ENCODE measurements at places on chromosomes 2 and 18. TPM values are rescaled to one million over a fixed set of nuclear protein-coding genes. Genes with fewer than 3 reads are reported as not detected.

- H3K4me1 ChIP-seq, result no peaks in the 10 kb centered on the region
- DNase-seq, result no peak
- no peaks in the 10 kb centered on the region for H3K27me3 ChIP-seq
- no peaks in the 10 kb centered on the region for H3K36me3 ChIP-seq
- no peak overlapping the region for H3K27ac ChIP-seq
Measured at GRCh38 chr2:17416884-17417391, 101.3 kb downstream of the RAD51AP2 start.

GRCh38 chr18:6731222-6731596 lies 1.7 kb downstream of the ARHGAP28 start:
- H3K27me3 ChIP-seq, result peaks cover 76% of the 10 kb centered on the region
- H3K4me3 ChIP-seq, result no peak overlapping the region
- H3K27ac ChIP-seq, result no peak overlapping the region
- peaks cover 7% of the 10 kb centered on the region for H3K4me1 ChIP-seq
- H3K36me3 ChIP-seq, result peaks cover 10% of the 10 kb centered on the region
- no peak for DNase-seq

Gene ARMC9
- total RNA-seq, result 13.6 TPM

DNA sequence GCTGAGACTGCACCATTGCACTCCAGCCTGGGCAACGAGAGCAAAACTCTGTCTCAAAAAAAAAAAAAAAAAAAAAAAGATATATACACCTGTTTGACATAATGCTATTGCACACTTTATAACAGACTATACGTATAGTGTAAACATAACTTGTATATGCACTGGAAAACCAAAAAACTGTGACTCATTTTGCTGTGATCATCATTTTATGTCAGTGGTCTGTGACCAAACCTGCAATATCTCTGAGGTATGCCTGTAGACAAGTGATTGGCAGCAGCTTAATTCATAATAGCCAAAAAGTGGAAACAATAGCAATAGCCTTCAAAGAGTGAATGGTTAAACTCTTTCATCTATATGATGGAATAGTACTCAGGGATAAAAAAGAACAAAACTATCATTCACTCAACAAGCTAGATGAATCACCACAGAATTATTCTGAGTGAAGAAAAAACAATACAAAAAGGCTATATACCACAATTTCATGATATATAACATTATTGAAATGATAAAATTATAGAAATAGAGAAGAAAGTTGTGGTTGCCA lies 6.1 kb downstream of the C2orf76 start:
- no peaks in the 10 kb centered on the region for H3K27me3 ChIP-seq
- H3K27ac ChIP-seq, result no peak overlapping the region
- no peak for DNase-seq
- no peak overlapping the region for H3K4me3 ChIP-seq
- peaks cover 17% of the 10 kb centered on the region for H3K4me1 ChIP-seq
- no peaks in the 10 kb centered on the region for H3K36me3 ChIP-seq

DNA sequence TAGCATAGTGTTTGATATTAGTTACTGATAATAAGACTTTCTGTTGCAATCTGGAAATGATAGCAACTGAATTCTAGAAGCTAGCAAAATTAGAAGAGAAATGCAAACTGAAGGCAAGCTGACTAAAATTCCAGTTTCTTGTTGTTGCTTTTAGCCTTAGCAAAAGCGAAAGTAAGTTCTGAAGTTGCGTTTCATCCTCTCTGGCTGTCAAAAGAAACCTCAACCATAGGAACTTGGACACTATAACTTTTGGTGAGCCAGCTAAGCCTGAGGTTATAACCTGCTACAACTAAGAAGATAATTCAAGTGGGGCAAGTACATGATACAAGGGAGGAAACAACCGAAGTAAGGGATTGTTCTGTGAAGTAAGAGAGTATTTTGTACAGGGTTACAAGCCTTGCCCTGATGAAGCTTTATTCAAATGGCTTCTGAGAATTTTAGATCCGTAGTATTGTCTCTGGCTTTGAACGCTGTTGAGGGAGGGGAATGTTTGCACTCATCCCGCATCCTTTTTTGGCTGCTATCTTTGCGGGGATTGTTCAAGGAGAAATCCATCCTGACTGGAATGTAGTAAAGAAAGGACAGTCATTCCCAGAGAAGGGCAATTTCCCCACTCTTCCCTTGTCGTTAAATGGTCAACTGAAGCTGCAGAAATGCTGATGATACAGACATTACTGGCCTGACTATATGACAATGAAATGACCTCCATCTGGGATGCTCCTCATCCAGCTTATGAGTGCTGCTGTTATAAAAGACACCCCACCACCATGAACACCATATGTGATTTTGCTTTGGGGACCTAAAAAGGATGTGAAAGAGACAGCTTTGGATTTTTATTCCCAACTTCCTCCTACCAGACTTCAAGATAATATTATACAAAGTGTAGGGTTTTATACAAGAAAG lies 7.0 kb upstream of the TMX3 start:
- no peak for DNase-seq
- H3K27me3 ChIP-seq, result no peaks in the 10 kb centered on the region
- H3K4me3 ChIP-seq, result no peak overlapping the region
- H3K27ac ChIP-seq, result no peak overlapping the region

GRCh38 chr2:34229998-34230397 lies 630.9 kb upstream of the FAM98A start:
- H3K27me3 ChIP-seq, result no peaks in the 10 kb centered on the region
- H3K4me3 ChIP-seq, result no peak overlapping the region
- no peaks in the 10 kb centered on the region for H3K4me1 ChIP-seq
- H3K36me3 ChIP-seq, result no peaks in the 10 kb centered on the region

GRCh38 chr2:69099541-69099940 lies 86.6 kb downstream of the ANTXR1 start:
- H3K27ac ChIP-seq, result no peak overlapping the region
- peaks cover 39% of the 10 kb centered on the region for H3K27me3 ChIP-seq
- no peaks in the 10 kb centered on the region for H3K4me1 ChIP-seq
- no peak overlapping the region for H3K4me3 ChIP-seq
- no peaks in the 10 kb centered on the region for H3K36me3 ChIP-seq

GRCh38 chr18:48754993-48755473 lies 195.7 kb downstream of the SMAD7 start:
- no peak overlapping the region for H3K27ac ChIP-seq
- DNase-seq, result no peak
- no peaks in the 10 kb centered on the region for H3K27me3 ChIP-seq
- no peaks in the 10 kb centered on the region for H3K36me3 ChIP-seq

GRCh38 chr2:228066126-228066798 lies 115.2 kb downstream of the SPHKAP start:
- H3K4me3 ChIP-seq, result no peak overlapping the region
- H3K4me1 ChIP-seq, result no peaks in the 10 kb centered on the region
- no peaks in the 10 kb centered on the region for H3K36me3 ChIP-seq
- no peak for DNase-seq

- H3K27ac ChIP-seq, result no peak overlapping the region
- H3K36me3 ChIP-seq, result no peaks in the 10 kb centered on the region
- H3K4me3 ChIP-seq, result no peak overlapping the region
- H3K27me3 ChIP-seq, result no peaks in the 10 kb centered on the region
Measured at GRCh38 chr2:199441759-199442158, 16.0 kb downstream of the SATB2 start.

GRCh38 chr2:393711-394696 lies 106.1 kb upstream of the ALKAL2 start:
- no peaks in the 10 kb centered on the region for H3K27me3 ChIP-seq
- H3K36me3 ChIP-seq, result no peaks in the 10 kb centered on the region
- no peak overlapping the region for H3K27ac ChIP-seq
- H3K4me1 ChIP-seq, result no peaks in the 10 kb centered on the region
- peak; percentile 37 for DNase-seq

GRCh38 chr2:105442056-105442455 lies 43.2 kb upstream of the FHL2 start:
- H3K4me1 ChIP-seq, result peaks cover 17% of the 10 kb centered on the region
- H3K4me3 ChIP-seq, result no peak overlapping the region
- no peaks in the 10 kb centered on the region for H3K36me3 ChIP-seq
- no peak for DNase-seq
- no peaks in the 10 kb centered on the region for H3K27me3 ChIP-seq

DNA sequence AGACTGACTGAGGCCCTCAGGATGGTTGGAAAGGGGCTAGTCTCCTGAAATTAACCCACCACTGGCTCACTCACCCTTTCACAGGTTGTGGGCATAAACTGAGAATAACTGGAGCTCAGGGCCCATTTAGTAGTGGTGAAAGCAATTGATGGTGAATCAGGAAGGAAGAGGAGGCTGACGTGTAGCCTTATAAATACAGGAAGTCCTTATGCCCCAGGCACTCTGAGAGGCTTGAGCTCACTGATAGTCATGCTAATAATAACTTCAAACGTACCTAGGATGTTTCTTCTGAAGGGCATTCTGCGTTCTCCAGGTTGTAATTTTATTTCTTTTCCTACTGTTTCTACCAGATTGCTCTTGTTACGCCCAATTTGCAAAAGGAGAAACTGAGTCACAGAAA lies 328.4 kb downstream of the CLIP4 start:
- DNase-seq, result no peak
- peaks cover 87% of the 10 kb centered on the region for H3K27me3 ChIP-seq
- no peaks in the 10 kb centered on the region for H3K4me1 ChIP-seq
- no peaks in the 10 kb centered on the region for H3K36me3 ChIP-seq

- peaks cover 12% of the 10 kb centered on the region for H3K4me1 ChIP-seq
- H3K36me3 ChIP-seq, result peaks cover 6% of the 10 kb centered on the region
- DNase-seq, result no peak
- no peak overlapping the region for H3K27ac ChIP-seq
Measured at GRCh38 chr18:39840856-39841481, 2114.1 kb upstream of the PIK3C3 start.

Gene NOSTRIN
- total RNA-seq, result 12.5 TPM

- peak; percentile 35 for DNase-seq
- H3K36me3 ChIP-seq, result no peaks in the 10 kb centered on the region
- no peaks in the 10 kb centered on the region for H3K4me1 ChIP-seq
- H3K27me3 ChIP-seq, result no peaks in the 10 kb centered on the region
Measured at GRCh38 chr2:42770288-42771131, 6.6 kb upstream of the OXER1 start.

DNA sequence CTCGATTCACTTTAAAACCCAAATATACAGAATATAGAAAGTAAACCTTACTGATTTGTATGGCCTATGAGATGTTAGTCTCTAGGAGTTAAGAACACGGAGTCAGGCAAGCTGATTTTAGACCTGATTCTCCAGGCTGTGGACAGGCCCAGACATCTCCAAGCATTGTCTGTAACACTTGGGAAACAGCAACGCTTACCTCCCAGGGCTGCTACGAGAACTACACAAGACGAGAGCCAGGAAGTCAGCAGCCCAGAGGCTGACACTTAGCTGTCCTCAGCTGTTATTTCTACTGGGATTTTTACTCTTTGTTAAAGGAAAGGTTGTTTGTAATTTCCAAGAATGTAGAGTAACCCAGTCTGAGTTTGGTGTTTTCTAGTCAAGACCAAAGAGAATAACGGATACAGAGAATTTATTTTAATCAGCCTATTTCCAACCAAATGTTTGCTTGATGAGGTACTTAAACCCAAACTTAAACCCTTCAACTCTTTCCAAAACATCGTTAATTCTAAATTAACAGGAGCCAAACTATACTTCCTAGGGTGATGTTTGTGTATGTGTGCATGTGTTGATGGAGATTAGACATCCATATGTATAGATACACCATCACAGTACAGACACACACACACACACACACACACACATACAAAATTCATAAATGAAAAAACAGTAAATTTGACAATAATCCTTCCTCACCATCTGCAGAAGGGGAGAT lies 123.4 kb downstream of the LAMA1 start:
- no peak overlapping the region for H3K4me3 ChIP-seq
- no peaks in the 10 kb centered on the region for H3K4me1 ChIP-seq
- no peak overlapping the region for H3K27ac ChIP-seq
- no peak for DNase-seq

DNA sequence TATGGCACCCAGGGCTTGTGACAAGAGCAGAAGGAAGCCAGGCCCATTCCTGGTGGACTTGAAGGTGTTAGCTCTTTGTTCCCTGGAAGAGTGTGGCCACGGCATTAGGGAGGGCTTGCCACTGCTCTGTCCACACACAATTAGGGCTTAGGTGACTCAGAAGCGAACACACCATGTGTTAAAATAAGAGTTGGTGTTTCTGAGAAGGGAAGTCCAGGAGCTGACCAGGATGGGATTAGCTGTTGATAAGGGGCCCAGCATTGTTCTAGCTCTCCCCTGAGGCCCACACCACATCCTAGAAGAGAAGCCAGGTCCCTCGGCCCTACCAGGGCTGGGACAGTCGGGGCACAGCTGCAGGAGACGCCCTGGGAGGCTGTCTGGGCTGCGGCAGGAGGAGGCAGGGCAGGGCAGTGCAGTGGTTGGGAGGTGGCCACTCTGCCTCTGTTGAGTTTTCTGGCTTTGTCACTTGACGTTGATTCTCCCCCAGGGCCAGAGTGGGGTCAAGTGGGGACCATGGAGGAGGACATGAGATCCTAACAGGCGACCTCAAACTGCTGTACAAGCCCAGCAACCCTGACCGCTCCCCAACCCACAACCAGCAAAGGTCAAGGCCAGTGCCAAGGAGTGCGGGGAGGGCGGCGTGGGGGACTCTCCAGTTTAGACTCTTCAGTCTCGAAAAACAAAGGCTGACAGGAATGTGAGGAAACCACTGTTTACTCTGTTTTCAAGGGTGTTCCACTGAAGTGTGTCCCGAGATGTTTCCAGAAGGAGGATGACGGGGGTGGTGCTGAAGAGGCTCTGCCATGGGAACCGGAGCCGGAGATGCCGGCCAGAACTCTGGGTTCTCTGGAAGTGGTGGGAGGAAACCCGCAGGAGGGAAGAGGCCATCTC lies 16.8 kb downstream of the GNLY start:
- no peak for DNase-seq
- H3K4me1 ChIP-seq, result peaks cover 14% of the 10 kb centered on the region
- no peak overlapping the region for H3K4me3 ChIP-seq
- no peak overlapping the region for H3K27ac ChIP-seq

DNA sequence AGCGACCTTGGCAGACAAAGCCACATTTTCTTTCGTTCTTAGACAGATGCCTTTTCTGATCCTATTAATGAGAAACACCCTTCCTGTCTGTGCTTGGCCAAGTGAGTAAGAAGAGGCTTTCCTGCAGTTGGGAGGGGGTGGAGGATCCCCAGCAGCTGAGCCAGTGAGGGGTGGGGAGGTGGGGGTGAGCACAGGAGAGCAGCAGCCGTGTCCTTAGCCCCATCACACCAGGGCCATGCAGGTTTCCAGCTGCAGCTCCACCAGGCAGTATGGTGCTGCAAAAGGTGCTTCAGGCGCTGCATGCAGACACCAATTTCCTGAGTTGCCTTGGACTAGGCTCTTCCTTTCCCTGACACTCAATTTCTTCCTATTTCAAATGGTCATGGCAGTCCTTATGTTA lies 123.3 kb upstream of the SIX2 start:
- no peak overlapping the region for H3K4me3 ChIP-seq
- peaks cover 8% of the 10 kb centered on the region for H3K4me1 ChIP-seq
- no peak for DNase-seq
- H3K36me3 ChIP-seq, result no peaks in the 10 kb centered on the region
- no peak overlapping the region for H3K27ac ChIP-seq

- H3K36me3 ChIP-seq, result no peaks in the 10 kb centered on the region
- no peak for DNase-seq
- no peak overlapping the region for H3K4me3 ChIP-seq
Measured at GRCh38 chr2:48440103-48440390, 89.9 kb upstream of the STON1 start.

Gene BOLL
- not detected for total RNA-seq

Gene GAREM2
- total RNA-seq, result 2.8 TPM

GRCh38 chr2:118133916-118134315 lies 45.6 kb downstream of the INSIG2 start:
- no peak overlapping the region for H3K27ac ChIP-seq
- no peak overlapping the region for H3K4me3 ChIP-seq
- DNase-seq, result no peak
- H3K36me3 ChIP-seq, result peaks cover 5% of the 10 kb centered on the region
- no peaks in the 10 kb centered on the region for H3K4me1 ChIP-seq

GRCh38 chr2:32611366-32611765 lies 16.5 kb upstream of the TTC27 start:
- H3K36me3 ChIP-seq, result peaks cover 46% of the 10 kb centered on the region
- DNase-seq, result no peak
- H3K27me3 ChIP-seq, result no peaks in the 10 kb centered on the region
- H3K27ac ChIP-seq, result no peak overlapping the region
- no peak overlapping the region for H3K4me3 ChIP-seq

All from Calu3 (cell line).